Mucosa of descending colon (tissue), 3 donors: ENCODE measurements at places on chromosomes 3 and 15. TPM values are rescaled to one million over a fixed set of nuclear protein-coding genes. Genes with fewer than 3 reads are reported as not detected.

The STAB1 gene
- 187 TPM for total RNA-seq

- DNase-seq: no peak
Measured at GRCh38 chr15:49343546-49343945, 79.5 kb upstream of the FGF7 start.

- no peak for DNase-seq
Measured at GRCh38 chr3:157110761-157111278, 49.1 kb downstream of the CCNL1 start.

The GOLGA6B gene
- not detected for total RNA-seq

The NEIL1 gene
- 38.0 TPM for total RNA-seq
